NAMALWA (cell line): ENCODE measurements at places on chromosomes 2 and 18.

DNA sequence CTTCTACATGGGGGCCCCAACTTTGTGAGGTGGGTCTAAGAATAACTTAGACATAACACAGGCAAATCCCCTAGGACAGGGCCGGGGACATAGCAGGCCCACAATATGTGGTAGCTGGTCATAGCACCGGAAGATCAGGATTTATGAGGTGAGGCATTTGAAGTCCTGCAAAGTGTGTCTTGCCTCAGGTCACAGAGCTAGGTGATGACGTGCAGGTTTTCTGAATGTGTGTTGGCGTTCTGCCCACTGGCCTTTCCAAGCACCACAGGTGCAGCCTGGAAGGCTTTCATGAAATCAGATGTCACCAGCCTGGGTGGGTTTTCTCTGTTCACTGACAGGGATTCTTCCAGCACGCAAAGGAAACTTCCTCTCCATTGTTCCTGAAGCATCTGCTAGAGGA lies 119.1 kb downstream of the LRATD1 start:
- DNase-seq: no peak

DNA sequence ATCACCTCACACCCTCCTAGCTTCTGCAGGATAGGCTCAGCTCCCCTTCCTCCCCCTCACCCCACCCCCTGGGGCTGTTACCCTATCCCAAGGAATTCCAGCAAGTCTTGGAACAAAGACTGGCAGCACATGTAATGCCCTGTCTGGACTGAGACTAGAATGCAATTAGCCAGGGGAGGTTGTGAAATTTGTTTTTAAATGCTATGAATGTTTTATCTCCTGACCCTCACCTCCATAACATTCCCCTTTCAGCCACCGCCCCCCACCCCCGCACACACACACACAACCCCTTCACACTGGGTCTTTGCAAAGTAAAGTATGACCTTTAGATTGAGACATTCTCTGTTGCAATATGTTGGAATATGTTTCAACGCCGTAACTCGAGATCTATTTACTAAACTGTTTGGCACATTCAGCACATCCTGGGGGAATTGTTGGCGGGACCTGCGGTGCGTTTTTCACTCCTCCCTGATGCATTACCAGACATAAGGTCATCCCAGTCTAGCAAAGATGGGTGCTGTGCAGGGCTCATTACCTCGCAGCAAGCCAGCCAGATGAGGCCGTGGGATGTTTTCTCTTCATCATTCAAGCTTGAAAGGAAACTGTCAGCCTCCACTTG lies 290.7 kb upstream of the SLC14A2 start:
- no peak for DNase-seq

GRCh38 chr2:241066893-241067341 lies 35.2 kb downstream of the MTERF4 start:
- DNase-seq: no peak

DNA sequence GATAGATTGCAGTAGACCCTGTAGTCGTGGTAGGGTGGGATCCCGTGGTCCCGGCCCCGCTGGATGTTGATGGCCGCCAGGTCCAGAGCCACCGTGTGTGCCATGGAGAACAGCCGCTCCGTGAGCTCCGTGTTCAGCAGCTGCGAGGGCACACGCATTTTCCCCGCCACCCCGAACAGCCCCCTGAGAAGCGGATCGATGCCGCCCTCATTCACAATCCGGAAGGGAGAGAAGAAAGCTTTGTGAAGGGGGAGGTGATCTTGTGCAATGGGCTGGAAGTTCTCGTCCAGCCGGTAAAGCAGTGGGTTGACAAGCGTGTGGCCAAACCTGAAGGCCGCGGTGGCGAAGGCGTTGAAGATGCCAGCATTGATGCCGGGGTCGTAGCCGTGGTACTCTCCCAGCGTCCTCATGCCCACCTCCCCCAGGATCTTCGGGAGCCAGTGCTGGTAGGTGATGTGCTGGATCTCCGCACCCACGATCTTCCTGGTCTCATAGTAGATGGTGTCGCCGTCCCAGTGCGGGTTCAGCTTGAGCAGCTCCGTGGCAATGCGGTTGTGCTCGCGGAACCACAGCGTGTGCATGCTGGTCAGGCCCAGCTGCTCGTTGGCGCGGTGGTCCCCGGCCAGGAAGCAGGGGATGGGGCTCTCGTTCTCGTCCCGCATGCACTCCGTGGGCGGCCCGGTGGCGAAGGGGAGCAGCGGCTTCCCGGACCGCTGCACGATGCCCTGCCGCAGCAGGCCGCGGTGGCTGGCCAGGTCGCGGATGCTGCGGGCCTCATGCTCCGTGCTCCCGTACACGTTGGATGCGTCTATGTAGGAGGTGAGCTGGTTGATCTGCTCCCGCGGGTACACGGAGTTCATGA lies 95.8 kb downstream of the PXDN start:
- DNase-seq: no peak

DNA sequence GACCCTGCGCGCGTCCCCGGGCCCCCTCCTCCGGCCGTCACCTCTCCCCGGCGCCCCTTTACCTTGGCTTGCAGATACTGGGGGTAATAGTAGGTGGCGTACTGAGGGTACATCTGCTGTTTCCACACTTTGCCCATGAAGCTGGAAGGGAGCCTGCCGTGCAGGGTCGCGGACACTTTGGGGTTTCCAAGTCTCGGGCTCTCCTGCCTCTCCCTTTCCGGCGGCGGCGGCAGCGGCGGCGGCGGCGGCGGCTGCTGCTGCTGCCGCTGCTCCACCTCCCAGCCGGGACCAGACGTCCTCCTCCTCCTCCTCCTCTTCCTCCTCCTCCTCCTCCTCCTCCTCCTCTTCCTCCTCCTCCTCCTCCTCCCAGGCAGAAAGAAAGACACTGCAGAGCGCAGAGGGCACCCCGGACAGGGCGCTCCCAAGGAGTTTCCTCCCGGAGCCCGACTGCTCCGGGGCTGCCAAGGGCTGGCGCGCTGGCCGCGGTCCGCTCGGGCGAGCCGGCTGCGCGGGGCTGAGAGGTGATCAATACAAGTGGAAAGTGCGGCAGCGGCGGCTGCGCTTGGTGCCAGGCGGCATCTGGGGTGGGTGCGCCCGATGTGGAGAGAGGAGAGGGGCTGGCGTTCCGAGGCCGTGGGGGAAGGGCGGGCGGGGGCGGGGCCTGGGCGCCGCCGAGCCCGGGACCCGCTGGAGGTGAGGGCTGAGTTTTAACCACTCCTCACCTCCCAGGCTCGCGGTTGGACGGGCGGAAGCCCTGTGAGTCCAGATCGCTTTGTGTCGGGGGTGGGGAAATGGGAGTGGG lies at the start of gene RBMS1:
Gene RBMS1, minus strand, starts transcription at position 581 of the 802 bp plus-strand sequence. Its CDS starts 444 bp downstream, at position 137.
- no peak for DNase-seq

DNA sequence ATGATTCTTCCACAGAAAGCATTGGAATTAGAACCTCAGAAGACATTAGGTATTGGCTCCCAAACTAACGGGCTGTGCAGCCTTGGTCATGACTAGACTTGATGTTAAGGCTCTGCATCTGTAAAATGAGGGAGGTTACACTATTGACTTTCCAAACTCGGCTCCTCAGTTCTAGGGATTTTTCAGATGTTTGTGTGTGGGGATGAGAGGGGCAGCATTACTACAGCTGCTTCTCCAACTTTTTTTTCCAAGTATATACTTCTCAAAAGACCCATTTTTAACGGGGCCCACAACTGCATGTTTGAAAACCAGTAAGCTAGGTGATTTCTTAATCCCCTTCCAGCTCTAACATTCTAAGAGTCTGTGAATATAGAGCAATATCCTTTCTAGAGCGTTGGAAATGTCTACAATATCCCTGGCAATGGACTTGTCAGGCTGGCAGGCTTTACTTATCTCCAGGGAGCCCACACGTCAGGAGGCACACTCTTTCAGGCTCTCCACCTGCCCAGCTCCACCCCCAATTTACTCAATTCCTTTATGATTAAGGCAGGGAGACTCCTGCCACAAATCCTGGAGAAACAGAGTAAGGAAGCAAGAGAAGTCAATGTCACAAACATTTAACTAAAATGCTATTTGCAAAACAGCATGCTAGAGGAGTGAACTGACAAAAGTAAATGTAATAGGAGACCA lies 844 bp upstream of the MPV17 start:
- DNase-seq: no peak

GRCh38 chr2:238108423-238109183 lies 8.5 kb downstream of the ESPNL start:
- DNase-seq: peak; percentile 76

- no peak for DNase-seq
Observed at GRCh38 chr2:181876614-181877063, 14.9 kb upstream of the ITPRID2 start.

DNA sequence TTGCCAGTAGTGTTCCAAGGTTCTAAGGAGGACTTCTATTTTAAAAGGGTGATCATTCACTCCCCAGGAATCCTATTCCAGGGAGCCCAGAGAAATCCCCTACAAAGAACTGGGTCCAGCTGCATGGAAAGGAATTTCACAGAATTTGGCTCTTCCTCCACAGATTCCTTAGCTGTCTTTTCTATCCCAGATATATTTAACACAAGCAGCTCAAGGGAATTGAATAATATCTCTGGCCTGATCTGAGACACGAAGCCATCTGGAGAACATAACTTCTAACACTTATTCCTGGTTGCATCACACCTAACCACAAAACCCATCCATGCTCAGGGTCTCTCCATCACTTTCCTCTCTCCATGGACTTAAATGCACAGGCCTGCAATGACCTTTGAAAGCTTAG lies 306.7 kb upstream of the ACVR2A start:
- DNase-seq: no peak

GRCh38 chr2:176479961-176480360 lies 210.7 kb downstream of the MTX2 start:
- no peak for DNase-seq

GRCh38 chr18:29147944-29148343 lies 971.0 kb upstream of the CDH2 start:
- no peak for DNase-seq

- no peak for DNase-seq
Observed at GRCh38 chr2:145199042-145199441, 679.1 kb upstream of the ZEB2 start.

GRCh38 chr2:181074457-181074856 lies 94.1 kb downstream of the UBE2E3 start:
- no peak for DNase-seq

DNA sequence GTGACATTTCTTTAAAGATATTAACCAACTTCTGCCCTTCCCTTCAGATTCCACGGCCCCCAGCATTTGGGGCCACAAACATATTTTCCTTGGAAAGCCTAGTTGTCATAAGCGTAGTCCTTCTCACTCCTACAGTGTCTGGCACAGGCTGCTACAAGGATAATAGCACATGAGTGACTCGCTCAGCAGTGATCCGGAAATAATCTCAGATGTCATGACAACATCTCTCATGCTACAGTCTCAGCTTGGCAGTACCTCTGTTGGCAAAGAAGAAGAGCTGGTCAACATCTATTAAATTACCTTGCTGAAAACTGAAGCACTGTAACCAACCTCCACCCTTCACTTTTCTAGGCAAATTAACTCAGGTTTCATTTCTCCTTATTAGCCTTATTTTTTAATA lies 351.7 kb downstream of the RAD51AP2 start:
- peak; percentile 25 for DNase-seq

DNA sequence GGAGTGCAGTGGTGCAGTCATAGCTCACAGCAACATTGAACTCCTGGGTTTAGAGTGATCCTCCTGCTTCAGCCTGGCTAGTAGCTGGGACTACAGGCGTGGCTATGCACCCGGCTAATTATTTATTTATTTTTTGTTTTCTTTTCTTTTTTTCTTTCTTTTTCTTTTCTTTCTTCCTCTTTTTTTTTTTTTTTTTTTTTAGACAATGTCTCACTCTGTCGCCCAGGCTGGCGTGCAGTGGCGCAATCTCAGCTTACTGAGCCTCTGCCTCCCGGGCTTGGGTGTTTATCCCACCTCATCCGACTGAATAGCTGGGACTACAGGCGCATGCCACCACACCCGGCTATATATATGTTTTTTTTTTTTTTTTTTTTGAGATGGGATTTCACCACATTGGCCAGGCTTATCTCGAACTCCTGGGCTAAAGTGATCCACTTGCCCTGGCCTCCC lies 1.4 kb upstream of the ANXA4 start:
- DNase-seq: no peak

DNA sequence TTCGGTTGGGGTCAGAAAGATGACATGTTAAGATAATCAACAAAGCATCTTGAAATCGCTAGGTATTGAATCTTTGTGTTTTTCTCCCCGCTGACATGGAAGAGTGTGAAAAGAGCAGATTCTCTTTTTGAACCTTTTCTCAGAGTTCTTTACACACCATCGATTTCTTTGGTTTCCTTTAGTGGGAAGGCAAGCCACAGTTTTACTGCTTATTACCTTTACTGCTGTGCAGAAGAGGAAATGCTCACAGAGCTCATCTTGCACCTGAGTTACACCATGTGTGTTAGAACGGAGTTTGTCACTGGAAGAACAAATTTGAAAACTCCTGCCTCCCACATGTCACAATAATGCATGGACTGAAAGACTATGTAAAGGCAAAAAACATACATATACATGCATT lies 45.3 kb upstream of the PDK1 start:
- no peak for DNase-seq

- DNase-seq: no peak
Observed at GRCh38 chr2:19806131-19806530, 95.7 kb downstream of the TTC32 start.

GRCh38 chr2:46776687-46777327 lies 138.8 kb downstream of the MCFD2 start:
- peak; percentile 80 for DNase-seq

DNA sequence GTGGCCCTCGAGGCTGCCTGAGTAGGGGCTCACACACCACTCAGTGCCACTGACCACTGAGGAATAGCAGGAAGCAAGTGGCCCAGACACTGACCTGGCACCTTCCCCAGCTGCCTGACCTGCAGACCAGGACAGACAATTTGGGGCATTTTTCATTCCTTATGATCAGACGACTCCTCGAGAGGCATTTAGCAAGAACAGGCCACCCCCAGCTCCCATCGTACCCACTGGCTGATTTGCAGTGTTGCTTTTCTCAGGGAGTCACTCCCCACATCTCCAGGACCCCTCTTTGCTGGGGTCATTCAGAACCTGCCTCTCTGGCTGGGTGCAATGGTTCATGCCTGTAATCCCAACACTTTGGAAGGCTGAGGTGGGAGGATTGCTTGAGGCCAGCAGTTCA lies 185.7 kb downstream of the HAUS1 start:
- no peak for DNase-seq

- no peak for DNase-seq
Observed at GRCh38 chr2:215692387-215693079, 256.7 kb upstream of the FN1 start.

GRCh38 chr2:12778811-12779579 lies 62.3 kb downstream of the TRIB2 start:
- no peak for DNase-seq

GRCh38 chr2:231211486-231211885 lies 13.1 kb downstream of the ARMC9 start:
- DNase-seq: no peak
